Kidney tubule cell (primary cell): ENCODE measurements at places on chromosomes 7 and 10.

- peak; percentile 55 for DNase-seq
These were observed 8.3 kb upstream of the SMKR1 start for GRCh38 chr7:129494041-129494440.

- DNase-seq = peak; percentile 70
These were observed 26.0 kb upstream of the PFKFB3 start for GRCh38 chr10:6176691-6177231.

DNA sequence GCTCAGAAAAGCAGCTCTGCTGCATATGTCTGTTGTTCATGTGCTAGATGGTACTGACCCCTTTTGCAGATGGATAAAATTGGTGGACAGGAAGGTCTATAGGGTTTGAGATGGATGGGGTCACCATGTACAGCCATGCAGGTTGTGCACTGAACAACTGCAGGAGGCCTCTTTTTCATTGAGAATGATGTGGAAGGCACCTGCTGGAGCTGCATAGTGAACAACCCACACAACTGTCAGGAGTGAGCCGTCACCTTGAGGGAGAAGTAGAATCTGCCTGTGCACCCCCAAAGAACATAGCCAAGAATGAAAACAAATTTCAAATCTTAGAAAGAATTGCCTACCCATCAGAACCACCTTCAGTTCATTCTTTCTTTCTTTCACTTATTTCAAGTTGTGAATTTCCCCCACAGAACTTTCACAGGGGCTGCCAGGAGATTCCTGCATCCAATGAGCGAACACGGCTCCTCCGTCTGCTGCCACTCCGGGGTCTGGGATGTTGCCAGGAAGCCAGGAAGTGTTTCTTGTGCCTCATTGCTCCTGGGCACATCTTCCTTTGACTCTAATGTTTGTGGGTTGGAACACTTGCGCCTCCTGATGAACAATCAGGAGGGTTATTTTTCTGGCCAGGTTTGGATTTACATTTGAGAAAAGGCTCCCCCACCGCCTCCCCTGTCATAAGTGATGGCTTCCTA, 53.7 kb upstream of the DOCK1 start:
- no peak for DNase-seq

- no peak for DNase-seq
These were observed 1.2 kb downstream of the PRSS1 start for GRCh38 chr7:142750321-142750938.

- no peak for DNase-seq
These were observed 98.2 kb upstream of the PDGFA start for GRCh38 chr7:617614-618538.

DNA sequence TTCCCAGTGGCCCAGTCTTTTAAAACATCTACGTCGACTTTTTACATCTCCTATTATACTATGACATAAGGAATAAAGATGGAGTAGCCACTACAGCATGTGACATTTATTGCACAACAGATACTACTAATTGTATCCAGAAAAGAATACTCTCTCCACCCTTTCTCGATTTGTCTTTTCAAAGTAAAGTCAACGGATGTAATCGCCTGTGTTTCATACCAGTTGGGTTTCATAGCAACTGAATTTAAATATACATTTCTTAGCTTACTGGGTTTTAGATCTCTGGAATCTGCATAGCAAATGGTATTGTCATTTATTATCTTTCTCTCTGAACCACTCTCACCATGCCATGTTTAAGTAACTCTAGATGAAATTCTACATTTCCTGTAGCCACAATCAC, 86.4 kb upstream of the TRIL start:
- no peak for DNase-seq

DNA sequence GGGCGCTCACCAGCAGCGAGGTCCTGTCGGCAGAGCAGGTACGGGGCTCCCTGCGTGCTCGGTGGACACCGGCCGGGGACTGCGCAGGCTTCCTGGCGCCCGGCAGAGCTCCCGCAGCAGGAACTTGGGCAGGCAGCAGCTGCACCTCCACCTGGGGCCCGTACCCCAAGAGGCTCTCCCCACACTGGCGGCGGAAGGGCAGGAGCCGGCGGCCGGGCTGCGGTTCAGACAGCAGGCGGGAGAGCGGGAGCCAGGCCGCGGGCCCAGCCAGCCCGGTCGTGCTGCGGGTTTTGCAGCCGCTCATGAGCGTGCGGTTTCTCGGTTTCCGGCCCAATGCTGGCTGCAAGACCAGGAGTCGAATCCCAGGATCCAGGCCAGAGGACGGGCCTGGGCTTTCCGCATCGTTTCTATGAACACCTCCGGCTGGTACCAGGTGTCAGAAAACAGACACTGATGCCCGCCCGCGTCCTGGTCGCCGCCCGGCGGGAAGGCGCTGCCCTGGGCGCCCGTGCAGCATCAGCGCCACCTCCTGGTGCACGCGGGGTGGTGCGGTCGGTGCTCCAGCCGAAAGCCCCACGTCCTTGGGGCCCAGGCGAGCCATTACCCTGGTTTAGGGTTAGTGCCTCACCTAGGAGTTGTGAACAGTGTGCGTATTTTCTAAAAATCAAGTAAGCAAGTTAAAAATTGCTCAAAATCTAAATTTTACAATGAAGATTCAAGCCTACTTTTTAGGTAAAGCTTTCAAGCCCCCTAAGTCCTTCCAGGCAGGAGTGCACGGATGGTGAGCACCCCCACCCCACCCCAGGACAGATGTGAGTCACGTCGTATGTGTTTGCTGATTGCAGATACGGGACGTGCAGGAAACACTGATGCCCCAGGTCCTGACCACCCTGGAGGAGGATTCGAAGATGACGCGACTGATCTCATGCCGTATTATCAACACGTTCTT, 47.4 kb upstream of the PRKAR1B start:
- DNase-seq = peak; percentile 51

GRCh38 chr10:72002354-72003295, 38.4 kb downstream of the CHST3 start:
- DNase-seq = no peak

DNA sequence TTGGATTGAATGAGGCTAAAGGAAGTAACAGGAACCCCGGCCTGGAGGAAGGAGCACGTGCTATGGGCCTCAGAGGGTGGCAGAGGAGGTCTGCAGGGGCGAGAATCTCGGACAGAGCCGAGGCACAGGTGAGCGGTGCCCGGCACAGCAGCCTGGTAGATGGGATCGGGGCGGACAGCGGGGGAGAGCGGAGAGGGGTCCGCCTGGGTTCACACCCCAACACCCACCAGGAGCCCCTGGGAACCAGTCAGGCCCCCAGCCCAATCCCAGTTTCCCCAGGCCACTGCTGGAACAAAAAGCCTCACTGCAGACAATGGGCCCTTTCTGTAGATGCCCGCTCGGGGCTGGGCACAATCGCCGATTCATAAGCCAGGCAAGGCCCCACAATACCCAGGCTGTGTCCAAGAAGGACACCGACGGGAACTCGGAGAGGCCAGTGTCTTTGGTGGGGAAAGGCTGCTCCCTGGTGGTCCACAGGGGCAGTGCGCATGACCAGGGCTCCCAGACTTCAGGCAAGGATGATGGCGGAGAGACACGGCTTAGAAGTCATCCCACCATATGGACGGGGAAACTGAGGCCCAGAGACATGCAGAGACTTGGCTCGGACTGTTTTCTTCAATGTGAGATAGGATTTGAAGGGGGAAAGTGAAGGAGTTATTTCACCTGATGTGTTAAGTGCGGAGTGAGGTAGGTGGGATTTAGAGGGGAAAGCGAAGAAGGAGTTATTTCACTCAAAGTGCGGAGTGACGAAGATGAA, 106.9 kb upstream of the GPR26 start:
- DNase-seq = peak; percentile 58

- DNase-seq = no peak
These were observed 39.7 kb upstream of the ZMYND11 start for GRCh38 chr10:95356-96115.

DNA sequence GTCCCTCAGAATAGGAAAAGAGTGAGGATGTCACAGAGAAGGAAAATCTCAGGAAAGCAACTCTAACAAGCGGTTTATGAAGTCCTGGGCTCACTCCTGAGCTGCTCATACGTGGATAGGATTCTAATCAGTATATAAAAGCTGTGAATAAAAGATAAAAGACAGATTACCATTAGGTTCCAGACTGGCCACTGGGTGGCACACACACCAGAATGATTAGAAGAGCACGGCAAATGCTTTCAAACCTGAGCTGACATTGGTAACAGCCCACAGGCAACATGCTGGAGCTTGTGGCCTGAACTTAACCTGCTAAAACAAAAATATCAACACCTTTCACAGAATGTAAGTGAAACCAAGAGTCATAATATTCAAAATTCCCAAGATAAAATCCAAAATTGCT, 370.8 kb downstream of the GRID1 start:
- DNase-seq = peak; percentile 44

DNA sequence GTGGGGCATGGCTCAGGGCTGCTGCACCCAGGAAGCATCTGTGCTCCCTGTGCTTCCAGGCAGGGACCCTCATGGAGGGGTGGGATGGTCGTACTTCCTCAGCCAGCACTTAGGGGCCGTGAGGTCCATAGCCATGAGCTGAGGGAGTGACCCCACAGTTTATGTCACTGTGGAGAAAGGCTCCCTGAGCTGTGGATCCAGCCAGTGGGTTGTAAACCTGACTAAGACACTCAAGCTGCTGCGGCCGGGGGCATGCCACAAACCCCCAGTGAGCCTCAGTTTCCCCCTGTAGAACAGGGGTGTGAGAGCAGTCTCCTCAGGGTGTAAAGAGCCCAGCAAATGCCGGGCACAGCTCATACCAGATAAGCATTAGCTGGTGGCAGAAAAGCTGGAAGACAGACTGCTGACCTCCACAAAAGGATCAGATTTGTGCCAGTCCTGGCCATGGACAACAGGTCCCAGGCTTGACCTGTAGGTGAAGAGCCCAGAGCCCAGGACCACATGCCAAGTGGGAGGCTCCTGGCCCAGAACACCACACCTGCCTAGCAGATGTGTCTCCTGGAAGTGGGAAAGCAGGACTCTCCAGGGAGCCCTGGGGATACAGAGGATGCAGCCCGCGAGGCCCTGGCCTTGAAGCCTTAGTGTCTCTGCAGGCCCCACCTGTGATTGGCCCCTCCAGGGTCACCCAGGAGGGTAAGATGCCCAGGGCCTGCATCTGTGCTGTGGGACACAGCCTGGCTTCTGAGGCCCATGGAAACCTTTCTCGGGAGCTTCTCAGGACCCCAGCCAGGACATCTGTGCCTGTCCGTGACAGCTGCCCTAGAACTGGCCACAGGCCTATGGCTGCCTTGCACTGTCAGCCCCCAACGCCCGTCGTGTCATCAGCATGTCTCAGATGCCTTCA, 78.1 kb upstream of the RET start:
- DNase-seq = no peak

DNA sequence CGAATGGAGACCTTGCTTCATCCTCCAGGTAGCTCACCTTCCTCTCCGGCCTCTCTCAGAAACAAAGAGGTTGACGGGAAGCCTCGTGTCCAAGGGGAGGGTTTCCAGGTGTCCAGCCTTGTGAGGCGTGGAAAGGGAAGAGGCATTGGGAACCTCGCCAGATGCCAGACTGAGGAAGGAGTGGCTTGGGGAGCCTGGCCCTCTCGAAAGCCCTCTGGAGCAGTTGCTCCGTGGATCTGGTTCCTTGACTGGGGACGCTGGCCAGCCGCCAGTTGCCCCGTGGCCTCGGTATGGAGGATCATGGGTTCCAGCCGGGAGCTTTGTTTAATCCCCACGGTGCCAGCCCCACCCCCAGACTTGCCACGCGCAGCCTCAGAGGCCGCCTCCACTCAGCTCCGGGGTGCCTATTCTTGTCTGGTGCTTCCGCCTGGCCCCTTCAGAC, 30.3 kb upstream of the SUN1 start:
- DNase-seq = peak; percentile 78

- DNase-seq = no peak
These were observed 38.5 kb downstream of the PYROXD2 start for GRCh38 chr10:98376485-98376884.

- no peak for DNase-seq
These were observed 34.7 kb downstream of the PRSS2 start for GRCh38 chr7:142805350-142806021.

DNA sequence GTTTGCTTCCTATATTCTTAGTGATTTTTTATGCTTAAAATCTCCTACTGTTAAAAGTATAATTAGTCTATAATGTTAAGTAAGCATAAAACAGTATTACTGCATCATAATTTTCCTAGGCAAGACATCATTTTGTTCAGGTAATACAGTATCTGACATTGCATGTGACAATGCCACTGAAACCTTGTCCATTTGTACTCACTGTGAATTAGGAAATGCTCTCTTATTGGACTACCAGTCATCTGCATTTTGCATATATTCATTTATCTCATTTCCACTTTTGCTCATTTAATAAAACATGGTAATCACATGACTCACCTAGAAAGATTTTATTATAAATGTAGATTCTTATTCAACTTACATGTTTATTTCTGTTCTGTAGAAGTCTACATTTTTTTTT, 379.1 kb downstream of the ETV1 start:
- no peak for DNase-seq

DNA sequence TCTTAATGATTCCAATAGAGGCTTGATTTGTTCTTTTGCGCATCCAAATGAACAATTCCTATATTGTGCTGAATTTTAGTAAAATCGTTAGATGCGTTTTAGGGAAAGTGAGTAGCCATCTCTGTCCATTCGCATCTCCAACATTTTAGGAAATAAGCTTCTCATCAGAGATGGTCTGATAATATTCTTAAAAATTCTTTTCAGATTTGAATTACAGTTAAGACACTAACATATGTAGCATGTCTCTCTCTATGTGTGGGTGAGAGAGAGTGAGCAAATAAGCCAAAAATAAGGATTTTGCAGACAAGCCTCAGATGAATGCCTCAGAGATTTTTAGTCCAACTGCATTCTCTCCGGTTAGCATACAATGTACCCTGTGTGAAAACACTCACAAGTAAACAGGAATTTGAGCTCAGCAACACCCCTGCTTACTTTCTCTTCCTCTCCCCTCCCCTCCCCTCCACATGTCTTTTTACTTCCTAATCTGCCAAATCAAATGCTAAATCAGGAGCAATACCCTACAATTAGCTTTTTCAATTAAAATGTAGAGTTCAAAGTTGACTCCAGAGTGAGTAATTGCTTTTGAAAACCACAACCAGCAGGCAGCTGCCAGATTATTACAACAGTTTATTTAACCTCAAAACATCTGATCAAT, 354.4 kb downstream of the CRPPA start:
- DNase-seq = no peak

DNA sequence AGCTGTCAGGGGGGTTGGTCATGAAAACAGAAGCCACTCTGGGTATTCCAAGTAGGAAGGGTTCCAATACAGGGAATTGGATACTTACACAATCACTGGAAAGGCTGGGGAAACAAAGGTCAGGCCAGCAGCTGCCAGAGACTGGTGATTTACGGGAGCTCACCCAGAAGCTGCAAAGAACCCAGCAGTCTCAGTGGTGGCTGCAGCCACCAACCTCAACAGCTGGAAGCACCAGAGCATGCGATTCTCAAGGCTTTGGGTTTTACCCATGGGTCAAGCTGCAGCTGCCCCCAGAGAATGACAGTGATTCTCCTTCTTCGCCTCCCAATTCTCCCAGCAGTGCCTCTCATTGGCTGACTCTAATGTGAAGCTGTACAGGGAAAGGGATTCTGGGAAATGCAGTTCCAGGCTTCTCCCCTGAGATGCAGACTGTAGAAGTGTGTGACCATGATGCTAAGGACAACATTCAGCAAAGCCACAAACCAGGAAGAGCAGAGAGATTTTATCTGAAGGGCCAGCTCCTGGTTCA, 107.2 kb upstream of the TCF7L2 start:
- DNase-seq = peak; percentile 33

- peak; percentile 91 for DNase-seq
These were observed 24.5 kb upstream of the GRB10 start for GRCh38 chr7:50807026-50807730.
